Activated CD8-positive, alpha-beta memory T cell treated with anti-CD3 and anti-CD28 coated beads, Interleukin-2, amount 50 U/mL, for 4 hours (primary cell): ENCODE measurements at places on chromosomes 6 and 20.

GRCh38 chr6:141956046-141956761 lies 176.5 kb upstream of the GJE1 start:
- no peak for DNase-seq

GRCh38 chr6:17439243-17439993 lies 46.0 kb downstream of the CAP2 start:
- no peak for DNase-seq

DNA sequence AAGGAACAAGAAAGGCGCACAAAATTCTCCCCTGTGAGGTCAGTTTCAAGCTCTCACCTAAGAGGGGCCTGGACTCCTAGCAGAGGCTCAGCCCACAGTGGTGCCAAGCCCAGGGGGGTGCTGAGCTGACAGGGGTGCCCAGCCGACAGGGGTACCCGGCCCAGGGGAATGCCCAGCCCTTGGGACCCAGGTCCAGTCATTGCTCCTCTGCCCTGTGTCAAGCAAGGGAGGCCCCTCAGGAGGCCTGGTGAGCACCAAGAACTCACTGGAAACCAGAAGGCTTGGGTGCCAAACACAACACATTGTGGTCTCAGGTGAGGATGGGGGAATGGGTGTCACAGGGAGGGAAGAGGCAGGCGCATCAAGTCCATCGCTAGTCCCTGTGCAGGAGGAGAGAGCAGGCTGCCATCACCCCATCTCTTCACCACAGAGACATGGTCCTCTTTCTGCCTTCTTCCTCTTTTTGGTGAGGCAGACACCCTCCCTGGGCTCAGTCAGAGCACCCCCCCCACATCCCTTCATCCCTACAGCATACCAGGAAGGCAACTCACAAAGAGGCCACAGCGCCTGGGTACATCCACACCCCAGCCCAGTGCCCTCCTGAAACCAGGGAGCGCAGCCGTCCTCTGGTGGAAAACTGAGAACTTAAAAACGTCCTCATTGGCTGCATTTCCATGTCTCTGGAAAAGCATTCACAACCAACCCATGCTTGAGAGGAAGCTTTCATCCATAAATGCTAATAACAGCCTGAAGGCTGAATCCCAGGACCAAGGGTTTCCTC lies 111.3 kb downstream of the BANF2 start:
- DNase-seq, result no peak

GRCh38 chr6:157486572-157486971 lies 105.6 kb downstream of the ZDHHC14 start:
- no peak for DNase-seq

- DNase-seq, result no peak
These were observed 63.5 kb downstream of the HMGN3 start for GRCh38 chr6:79170959-79171358.

DNA sequence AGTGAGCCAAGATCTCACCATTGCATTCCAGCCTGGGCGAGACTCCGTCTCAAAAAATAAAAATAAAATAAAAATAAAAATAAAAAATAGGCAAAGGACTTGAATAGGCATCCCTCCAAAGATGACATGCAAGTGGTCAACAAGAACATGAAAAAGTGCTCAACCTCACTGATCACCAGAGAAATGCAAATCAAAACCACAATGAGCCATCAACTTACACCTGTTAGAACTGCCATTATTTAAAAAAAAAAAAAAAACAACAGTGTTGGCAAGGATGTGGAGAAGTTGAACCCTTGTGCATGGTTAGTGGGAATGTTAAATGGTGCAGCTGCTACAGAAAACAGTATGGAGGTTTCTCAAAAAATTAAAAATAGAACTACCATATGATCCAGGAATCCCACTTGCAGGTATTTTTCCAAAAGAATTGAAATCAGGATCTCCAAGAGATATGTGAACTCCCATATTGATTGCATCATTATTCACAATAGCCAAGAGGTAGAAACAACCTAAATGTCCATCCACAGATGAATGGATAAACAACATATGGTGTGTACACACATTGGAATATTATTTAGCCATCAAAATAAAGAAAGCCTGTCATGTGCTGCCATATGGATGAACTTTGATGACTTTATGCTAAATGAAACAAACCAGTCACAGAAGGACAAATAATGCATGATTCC lies 2.8 kb downstream of the C20orf203 start:
- DNase-seq, result no peak

DNA sequence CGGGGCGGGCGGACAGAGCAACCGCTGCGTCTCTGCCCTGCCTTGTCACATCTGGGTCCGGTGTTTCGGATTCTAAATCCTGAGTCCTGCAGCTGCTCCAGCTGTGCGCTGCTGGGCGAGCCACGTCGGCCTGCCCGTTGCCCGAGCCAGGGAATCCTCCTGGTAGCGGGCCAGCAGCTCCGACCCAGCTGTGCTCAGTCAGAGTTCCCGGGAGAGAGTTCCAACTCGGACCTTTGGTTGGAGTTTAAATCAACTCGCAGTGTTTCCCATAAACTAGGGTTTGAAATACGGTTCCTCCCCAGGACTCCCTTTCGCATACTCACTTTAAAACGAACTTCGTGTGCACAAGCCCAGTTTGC lies 315 bp upstream of the PDE10A start:
- no peak for DNase-seq

GRCh38 chr20:3383878-3384495 lies 23.5 kb downstream of the DNAAF9 start:
- no peak for DNase-seq

DNA sequence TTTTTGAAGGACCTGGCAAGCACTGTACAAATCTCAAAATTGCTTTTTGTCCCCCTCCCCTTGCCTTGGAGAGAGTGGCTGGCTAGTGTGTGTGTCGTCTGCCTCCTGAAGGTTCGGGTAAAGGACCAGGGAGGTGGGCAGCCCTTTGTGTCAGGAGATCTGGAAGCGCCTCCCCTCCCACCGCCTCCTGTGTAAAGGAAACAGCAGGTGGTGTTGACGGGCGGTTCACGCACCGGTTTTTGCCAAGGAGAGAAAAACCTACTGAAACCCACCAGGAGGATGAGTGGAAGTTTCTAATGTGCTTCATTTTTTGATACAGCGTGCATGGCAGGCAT lies 1.2 kb downstream of the ENTPD6 start:
- DNase-seq, result no peak

- DNase-seq, result peak; percentile 60
These were observed 185.6 kb downstream of the TSHZ2 start for GRCh38 chr20:53157443-53158408.

DNA sequence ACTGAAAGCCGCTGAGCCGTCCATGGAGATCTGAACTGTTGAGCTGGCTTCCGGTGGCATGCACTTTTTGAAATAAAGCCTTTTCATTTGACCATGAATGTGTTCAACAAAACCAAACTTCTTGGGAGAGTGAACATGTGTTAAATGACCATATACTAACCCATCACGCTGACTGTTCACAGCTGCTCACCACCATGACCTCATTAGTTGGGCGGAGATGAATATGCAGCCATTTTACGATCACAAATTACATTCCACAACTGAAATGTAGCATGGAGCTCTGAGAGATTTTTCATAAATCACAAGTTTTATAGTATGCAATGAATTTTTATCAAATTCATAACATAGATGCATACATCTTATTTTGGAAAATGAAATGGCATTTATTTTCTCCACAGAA lies 4.2 kb downstream of the RAMACL start:
- no peak for DNase-seq
